ENCODE measurements at places on chromosomes 6 and 20.

DNA sequence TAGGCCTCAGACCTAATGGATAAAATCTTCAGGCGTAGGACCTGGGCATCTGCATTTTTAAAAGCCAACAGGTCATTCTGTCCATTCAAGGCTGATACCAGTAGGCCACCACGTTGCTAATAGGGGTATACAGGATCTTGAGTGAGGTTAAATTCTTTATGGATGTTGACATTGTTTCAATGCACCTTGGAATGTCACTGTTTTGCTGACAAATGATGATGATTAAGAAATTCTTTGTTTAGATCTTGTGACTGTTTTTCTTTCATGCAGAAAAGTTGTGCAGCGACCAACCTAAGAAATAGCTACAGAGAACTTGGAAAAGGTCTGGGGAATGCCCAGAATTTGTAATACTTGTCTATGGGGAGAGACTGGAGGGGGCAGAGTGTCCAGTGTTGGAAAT lies 101.1 kb upstream of the CLDN20 start:
- no peak for DNase-seq

DNA sequence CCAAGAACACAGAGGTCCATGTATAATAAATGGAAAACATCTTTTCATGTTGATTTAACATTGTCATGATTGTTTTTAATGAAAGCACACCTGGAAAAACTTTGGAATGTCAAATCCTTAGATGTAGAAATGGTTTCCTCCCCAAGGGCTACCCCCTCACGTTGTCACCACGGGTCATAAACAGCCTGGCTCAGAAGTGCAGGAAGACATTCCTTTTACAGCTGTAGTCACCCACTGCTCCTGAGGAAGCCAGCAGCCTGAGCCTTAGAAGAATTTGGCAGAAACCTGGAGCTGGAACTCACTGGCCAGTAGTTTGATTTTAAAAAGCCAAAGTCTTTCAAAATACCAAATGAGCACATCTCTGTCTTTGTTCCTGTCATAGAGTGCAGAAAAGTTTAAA lies 23.7 kb downstream of the ADGRF5 start:
- DNase-seq, result no peak

- DNase-seq, result no peak
Measured at GRCh38 chr6:159961528-159961927, 7.4 kb upstream of the IGF2R start.

DNA sequence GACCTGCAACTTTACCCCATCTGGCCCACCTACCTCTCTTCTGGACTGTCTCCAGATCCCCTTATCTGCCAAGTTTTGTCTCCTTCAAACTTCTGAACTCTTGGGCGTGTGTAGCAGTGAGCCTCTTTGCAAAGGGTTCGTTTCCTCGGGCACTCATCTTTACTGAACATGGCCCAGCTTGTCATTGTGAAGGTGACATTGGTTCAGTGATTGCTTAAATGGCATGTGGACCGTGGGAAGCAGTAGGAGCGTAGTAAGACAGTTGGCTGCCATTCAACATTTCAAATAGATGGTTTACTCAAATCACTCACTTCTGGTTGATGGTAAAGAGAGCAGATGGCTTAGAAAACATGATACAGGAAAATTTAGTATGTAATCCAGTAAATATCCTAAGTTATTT lies 34.8 kb upstream of the KIF25 start:
- no peak for DNase-seq

DNA sequence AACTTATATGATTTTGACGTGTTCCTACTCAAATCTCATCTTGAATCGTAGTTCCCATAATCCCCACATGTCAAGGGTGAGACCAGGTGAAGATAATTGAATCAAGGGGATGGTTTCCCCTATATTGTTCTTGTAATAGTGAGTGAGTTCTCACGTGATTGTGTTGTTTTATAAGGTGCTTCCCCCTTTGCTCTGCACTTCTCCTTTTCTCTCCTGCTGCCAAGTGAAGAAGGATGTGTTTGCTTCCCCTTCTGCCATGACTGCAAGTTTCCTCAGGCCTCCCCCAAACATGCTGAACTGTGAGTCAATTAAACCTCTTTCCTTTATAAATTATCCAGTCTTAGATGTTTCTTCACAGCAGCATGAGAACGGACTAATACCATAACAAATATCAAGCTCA lies 83.2 kb downstream of the MANEA start:
- no peak for DNase-seq

DNA sequence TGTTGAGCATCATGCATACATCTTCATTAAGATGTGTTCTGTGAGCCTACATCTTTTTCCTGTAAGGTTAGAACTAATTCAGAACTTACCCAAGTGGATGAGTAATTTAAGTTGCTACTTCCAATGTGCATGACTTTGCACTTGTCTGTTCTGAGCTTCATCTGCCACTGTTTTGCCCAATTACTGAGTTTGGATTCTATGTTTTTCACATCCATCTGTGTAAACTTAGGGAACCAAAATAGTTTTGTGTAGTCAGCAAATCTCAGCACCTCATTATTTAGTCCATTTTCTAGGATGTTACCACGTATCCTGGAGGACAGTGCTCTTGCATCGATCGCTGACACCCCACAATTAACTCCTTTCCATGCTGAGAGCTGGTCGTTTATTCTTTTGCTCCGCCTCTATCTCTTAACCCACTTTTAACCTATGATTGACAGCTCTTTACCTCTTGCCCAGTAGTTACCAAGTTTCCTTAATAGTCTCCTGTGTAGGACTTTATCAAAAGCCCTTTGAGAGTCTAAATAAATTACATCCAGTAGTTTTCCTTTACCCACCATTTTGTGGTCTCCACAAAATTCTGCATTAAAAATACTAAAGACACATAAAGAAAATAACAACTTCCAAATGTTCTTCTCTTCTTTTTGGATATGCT lies 44.2 kb upstream of the CITED2 start:
- DNase-seq, result no peak

DNA sequence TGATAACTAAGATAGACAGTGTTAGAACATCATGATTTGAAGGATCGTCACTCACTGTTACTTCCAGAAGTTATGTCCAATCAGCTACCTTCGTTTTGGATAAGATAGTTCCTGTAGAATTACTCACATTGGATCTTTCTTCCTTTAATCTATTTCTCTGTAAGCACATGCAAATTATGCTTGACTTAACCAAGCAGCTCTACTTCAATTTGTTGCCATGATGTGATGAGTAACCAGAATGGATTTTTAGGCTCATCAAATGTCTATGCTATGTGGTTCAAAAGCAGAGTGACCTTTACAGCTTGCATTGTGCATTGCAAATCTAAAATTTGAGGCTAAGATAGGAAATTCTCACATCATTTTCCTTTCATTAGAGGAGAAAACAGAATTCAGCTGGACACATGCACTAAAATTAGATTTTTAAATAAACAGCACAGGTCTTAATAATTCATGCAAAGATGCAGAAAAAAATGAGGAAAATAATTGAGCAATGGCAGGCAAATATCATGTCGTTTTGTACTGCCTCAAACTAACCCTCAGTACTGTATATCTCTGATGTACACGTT lies 76.7 kb upstream of the ZFP64 start:
- DNase-seq, result no peak

DNA sequence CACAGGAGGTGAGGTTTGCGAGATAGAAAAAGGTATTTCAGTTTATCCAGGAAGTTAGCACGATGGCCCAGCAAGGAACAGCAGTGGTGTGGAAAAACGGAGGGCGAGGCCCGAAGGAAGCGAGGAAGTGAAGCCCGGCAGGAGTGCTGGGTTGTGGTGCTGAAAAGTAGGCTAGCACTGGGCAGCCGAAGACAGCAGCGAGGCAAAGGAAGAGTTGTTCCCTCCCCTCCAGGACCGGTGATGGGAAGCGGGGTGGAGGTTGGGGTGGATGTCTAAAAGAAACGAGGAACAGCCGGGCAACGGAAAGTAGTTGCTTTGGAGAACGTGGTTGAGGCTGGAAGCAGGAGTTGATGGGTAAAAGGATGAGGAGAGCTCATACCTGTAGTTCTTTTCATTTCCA lies 1.4 kb downstream of the METTL24 start:
- no peak for DNase-seq

GRCh38 chr20:15205719-15206118 lies 868.3 kb upstream of the FLRT3 start:
- DNase-seq, result no peak

DNA sequence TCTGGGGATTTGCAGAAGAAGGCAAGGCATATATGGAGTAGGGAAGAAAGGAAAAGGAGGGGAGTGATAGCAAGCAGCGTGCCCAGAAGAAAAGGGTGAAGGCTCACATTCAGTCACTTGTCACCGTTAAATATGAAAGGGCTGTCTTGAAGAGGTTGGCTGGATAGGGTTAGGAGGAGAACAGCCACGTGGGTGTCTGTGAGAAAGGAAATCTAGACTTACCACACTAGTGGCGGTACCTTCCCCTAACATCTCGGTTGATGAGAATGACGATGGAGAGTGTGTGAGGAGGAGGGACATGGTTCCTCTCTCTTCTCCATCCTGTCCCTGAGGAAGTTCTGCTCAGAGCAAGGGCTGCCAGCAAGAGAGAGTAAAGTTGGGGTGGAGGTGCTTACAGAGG lies 74.3 kb upstream of the CCN6 start:
- DNase-seq, result no peak

DNA sequence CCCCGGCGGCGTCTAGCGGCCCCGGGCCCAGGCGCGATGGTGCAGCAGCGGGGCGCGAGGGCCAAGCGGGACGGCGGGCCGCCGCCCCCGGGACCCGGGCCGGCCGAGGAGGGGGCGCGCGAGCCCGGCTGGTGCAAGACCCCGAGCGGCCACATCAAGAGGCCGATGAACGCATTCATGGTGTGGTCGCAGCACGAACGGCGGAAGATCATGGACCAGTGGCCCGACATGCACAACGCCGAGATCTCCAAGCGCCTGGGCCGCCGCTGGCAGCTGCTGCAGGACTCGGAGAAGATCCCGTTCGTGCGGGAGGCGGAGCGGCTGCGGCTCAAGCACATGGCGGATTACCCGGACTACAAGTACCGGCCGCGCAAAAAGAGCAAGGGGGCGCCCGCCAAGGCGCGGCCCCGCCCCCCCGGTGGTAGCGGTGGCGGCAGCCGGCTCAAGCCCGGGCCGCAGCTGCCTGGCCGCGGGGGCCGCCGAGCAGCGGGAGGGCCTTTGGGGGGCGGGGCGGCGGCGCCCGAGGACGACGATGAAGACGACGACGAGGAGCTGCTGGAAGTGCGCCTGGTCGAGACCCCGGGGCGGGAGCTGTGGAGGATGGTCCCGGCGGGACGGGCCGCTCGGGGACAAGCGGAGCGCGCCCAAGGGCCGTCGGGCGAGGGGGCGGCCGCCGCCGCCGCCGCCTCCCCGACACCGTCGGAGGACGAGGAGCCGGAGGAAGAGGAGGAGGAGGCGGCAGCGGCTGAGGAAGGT lies 715 bp downstream of the SOX12 start:
- no peak for DNase-seq

- no peak for DNase-seq
Measured at GRCh38 chr6:30167101-30167500, 3.8 kb downstream of the TRIM15 start.

DNA sequence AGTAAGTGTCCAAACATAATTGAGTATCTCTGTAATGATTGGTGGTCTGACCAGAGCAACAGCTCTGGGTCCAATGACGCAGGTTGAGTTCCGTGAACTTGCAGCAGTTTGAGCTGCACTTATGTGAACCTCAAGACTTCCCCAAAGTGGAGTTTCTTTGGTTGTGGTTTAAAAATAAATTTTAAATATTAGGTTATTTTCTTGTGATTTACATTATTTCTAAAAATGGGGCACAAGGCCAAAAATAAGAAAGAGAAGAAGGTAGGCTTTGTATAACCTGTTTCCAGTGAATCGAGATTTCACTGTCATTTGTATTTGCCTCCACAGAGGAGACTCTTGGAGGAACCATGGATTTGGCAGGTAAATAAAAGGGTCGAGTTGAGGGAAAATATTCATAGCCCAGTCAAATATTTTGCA lies 166.4 kb upstream of the ZNF217 start:
- DNase-seq, result no peak

GRCh38 chr6:167699141-167699931 lies 127.4 kb upstream of the AFDN start:
- DNase-seq, result peak; percentile 16

GRCh38 chr6:154249499-154250298 lies 106.9 kb downstream of the IPCEF1 start:
- DNase-seq, result no peak

- no peak for DNase-seq
Measured at GRCh38 chr20:40341561-40341960, 347.5 kb downstream of the MAFB start.

DNA sequence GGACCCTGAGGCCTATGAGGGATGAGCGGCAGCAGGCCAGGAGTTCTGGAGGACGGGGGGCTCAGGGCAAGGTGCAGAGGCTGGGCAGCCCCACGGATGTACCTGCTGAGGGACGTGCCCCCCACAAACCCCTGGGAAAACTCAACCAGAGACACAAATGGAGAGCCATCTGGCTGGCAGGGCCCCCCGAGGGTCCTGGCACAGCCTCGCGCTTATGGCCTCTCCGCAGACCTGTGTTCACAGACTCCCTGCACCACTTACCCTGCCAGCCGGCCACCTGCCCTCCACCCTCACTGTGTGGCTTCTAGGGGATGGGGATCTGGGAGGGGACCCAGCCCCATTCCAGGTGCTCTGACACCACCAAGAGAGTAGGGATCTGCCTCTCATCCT lies 3.4 kb upstream of the ZBTB46 start:
- no peak for DNase-seq

DNA sequence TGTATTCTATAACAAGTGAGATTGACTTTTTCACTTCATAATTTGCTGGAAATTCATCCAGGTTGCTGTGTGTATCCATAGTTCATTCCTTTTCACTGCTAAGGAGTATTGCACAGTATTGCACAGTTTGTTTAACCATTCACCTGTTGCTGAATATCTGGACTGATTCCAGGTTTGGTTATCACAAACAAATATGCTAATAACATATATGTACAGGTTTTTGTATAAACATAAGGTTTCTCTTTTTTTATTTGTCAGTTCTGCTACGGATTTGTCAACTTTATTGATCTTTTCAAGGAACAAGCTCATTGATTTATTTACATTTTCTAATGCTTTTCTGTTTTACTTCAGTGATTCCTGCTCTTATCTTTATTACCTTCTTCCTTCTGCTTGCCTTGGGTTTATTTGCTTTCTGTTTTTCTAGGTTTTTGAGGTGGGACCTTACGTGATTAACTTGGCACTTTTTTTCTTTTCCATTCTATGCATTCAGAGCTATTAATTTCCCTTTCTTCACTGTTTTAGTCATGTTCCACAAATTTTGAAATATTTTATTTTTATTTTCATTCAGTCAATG lies 117.0 kb upstream of the OGFRL1 start:
- DNase-seq, result no peak

- no peak for DNase-seq
Measured at GRCh38 chr6:22825210-22825609, 255.8 kb downstream of the HDGFL1 start.
